ENCODE measurements at places on chromosomes 7 and 10. TPM values are rescaled to one million over a fixed set of nuclear protein-coding genes. Genes with fewer than 3 reads are reported as not detected.
A peak's percentile ranks its signal among the peaks of the same experiment; 100 is the strongest.

DNA sequence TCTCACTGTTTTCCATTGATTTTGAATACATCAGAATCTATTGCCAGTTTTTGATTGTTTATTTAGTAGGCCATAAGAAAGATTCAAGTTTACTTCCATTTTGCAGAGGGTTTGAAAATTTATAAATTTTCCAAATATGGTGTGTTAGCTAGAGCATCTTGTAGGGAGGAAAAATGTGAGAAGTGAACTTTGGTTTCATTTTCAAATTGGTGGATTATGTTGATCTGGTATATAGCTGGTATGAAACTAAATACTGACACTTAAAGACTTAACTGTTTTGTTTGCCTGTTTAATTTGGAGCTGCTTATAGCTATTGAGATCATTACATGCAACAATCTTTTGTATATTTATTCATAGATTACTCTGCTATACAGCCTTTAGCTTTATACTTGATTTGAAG is 108.1 kb downstream of the ADAM22 start:
- DNase-seq, result no peak

- DNase-seq, result peak; percentile 28
These were observed 127.5 kb downstream of the ABCA13 start for GRCh38 chr7:48298779-48299178.

DNA sequence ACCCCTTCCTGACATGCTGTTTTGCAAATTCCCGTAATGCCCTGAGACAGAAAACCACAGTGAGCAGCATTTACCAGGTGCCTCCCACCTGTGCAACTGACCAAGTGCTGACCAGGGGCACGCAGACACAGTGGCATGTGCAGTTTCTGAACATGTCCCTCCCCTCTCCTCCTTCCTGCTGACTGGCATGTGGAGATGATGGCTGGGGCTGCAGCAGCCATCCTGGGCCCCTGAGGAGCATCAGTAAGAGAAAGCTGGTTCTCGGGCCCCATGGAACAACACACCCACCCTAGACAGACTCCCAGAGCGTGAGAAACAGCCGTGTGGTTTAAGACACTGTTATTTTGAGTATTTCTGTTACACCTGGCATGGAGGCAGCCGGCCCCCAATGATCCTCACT is 66.2 kb upstream of the PDGFA start:
- no peak for DNase-seq

Gene MRPS24
- total RNA-seq, result 112 TPM

GRCh38 chr10:31381171-31381570 is 62.2 kb downstream of the ZEB1 start:
- no peak for DNase-seq
